ENCODE measurements at places on chromosomes 6 and 20. TPM values are rescaled to one million over a fixed set of nuclear protein-coding genes. Genes with fewer than 3 reads are reported as not detected.
A peak's percentile ranks its signal among the peaks of the same experiment; 100 is the strongest.

DNA sequence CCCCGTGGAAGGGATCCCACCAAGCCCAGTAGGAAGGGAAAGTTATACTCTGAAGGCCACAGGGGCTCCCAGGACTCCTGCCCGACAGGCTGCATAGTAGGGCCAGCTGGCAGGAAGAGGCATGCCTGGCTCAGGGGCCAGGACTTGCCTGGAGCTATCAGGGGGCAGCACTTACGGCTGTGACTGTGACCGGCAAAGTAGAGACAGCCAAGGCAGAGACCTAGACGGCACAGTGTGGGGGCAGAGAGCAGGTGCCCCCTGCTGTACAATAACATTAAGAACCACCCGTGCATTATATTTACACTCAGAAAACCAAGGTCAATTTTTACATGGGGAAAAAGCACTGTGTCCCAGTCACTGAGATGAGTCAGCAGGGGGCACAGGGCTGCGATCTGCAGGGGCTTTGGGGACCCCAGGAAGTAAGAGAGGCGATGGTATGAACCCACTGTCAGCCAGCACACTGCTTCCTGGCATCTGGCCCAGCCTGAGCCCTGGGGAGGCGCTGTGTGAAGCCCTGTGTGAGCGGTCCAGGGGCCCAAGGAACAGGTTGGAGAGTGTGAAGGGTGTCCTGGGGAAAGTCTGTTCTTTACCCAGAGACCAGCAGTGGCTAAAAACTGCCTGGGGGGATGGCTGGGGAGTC lies 9.9 kb downstream of the CCDC167 start:
- DNase-seq: no peak
- H3K4me3 ChIP-seq: no peak overlapping the region
- H3K4me1 ChIP-seq: peaks cover 37% of the 10 kb centered on the region
- H3K27me3 ChIP-seq: no peaks in the 10 kb centered on the region
- peak overlapping the region; percentile 84 for H3K27ac ChIP-seq
- peaks cover 12% of the 10 kb centered on the region for H3K36me3 ChIP-seq

- no peak overlapping the region for H3K4me3 ChIP-seq
- H3K27me3 ChIP-seq: peaks cover 9% of the 10 kb centered on the region
- H3K36me3 ChIP-seq: no peaks in the 10 kb centered on the region
- H3K4me1 ChIP-seq: no peaks in the 10 kb centered on the region
- no peak for DNase-seq
Measured at GRCh38 chr6:804771-805170, 111.8 kb upstream of the EXOC2 start.

DNA sequence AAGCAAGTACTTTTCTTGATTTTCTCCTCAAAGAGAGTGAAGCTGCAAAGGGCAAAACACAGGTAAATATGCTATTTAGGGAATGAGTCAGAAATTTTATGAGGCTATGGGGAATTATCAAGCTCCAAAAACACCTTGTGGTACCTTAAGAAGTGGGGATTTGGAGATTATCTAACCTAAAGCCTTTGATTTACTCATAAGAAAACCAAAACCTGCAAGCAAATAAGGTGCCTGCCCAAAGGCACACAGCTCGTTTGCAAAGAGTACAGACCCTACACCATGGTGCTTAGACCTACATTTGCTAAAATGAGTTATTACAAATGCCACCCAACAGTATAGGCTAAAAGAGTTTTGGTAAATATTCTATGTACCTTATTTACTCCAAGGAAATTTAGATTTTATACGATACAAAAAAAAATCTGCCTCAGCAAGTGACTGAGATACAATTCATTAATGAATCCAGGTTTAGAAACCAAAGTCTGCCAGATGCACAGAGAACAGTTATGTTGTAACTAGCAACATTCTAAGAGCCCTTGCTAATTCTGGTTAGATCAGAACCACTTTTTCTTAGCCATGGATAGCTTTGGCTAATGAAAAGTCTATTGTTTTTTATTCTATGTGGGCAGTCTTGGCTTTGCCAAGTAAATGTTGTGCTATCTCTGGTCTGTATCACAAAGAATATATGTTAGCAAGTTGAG lies 101.5 kb downstream of the KHDC1L start:
- H3K36me3 ChIP-seq: peaks cover 2% of the 10 kb centered on the region
- no peaks in the 10 kb centered on the region for H3K4me1 ChIP-seq
- no peak overlapping the region for H3K4me3 ChIP-seq
- H3K27me3 ChIP-seq: no peaks in the 10 kb centered on the region

GRCh38 chr6:148745926-148746325 lies 904 bp upstream of the UST start:
- H3K4me3 ChIP-seq: peak overlapping the region; percentile 88
- DNase-seq: no peak
- peaks cover 19% of the 10 kb centered on the region for H3K4me1 ChIP-seq
- no peaks in the 10 kb centered on the region for H3K36me3 ChIP-seq
- H3K27me3 ChIP-seq: peaks cover 70% of the 10 kb centered on the region

DNA sequence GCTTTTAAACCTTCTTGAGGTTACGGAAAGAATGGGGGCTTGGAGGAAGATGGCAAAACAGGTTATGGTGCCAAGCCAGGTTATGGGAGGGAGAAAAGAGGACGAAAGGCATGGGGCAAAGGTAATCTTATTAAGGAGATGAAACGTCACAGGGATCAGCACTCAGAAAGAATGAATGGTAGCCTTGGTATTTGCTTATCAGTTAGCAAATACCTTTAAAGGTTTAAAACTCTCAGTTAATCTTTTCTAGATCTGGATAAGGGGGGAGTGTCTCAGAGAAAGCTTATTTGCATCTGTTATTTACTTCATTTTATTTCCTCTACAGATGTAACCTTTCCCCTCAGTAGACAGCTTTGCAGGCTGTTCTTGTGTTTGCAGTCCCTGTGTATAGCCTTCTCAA lies 55.5 kb upstream of the EEF1E1 start:
- DNase-seq: no peak
- H3K4me3 ChIP-seq: no peak overlapping the region
- peaks cover 15% of the 10 kb centered on the region for H3K27me3 ChIP-seq
- no peak overlapping the region for H3K27ac ChIP-seq

DNA sequence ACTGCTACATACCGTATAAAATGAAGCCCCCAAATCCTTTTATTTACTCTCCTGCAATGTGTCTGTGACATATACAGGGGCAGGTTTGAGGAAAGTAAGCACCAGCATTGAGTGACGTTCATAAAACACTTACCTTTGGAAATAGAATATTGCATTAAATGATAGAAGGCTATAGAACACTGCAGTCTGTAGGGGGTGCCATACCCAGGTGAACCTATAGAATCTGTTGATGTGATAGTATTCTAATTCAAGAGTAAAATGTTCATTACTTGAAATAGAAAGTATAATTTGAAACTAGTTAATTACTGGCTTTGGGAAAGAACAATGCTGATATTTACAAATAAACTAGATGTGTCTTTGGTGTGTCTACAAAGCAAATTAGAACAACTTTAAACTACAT lies 47.0 kb upstream of the PRL start:
- H3K27me3 ChIP-seq: no peaks in the 10 kb centered on the region
- no peaks in the 10 kb centered on the region for H3K4me1 ChIP-seq
- no peak overlapping the region for H3K4me3 ChIP-seq
- H3K36me3 ChIP-seq: no peaks in the 10 kb centered on the region

- DNase-seq: no peak
- H3K4me1 ChIP-seq: peaks cover 4% of the 10 kb centered on the region
- H3K27ac ChIP-seq: no peak overlapping the region
- H3K4me3 ChIP-seq: no peak overlapping the region
- H3K36me3 ChIP-seq: no peaks in the 10 kb centered on the region
- no peaks in the 10 kb centered on the region for H3K27me3 ChIP-seq
Measured at GRCh38 chr20:32304131-32304746, 26.8 kb downstream of the KIF3B start.

GRCh38 chr6:87504441-87504840 lies 31.7 kb downstream of the SLC35A1 start:
- peaks cover 29% of the 10 kb centered on the region for H3K36me3 ChIP-seq
- no peak for DNase-seq
- no peak overlapping the region for H3K4me3 ChIP-seq
- no peak overlapping the region for H3K27ac ChIP-seq
- H3K4me1 ChIP-seq: peaks cover 10% of the 10 kb centered on the region

DNA sequence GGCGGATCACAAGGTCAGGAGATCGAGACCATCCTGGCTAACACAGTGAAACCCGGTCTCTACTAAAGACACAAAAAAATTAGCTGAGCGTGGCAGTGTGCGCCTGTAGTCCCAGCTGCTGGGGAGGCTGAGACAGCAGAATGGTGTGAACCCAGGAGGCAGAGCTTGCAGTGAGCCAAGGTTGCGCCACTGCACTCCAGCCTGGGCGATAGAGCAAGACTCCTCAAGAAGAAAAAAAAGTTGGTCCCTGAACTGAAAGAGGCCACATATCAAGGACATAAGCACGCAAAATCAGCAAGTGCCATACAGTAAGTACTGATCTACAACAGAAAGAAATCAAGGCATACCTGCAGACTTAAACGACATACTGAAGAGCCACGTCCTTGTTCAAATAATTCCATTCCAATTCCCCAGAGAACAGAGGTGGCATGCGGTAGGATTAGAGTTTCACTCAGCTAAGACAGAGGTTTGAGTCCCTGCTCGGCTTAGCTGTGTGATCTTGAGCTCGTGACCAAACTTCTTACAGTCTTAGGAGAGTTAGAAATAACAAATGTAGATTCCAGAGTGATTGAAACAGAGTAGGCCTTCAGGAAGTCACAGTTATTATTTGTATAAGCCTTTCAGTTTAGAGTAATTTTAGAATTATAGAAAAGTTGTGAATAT lies 29.2 kb downstream of the B4GALT5 start:
- H3K4me1 ChIP-seq: peaks cover 35% of the 10 kb centered on the region
- no peaks in the 10 kb centered on the region for H3K27me3 ChIP-seq
- H3K36me3 ChIP-seq: peaks cover 7% of the 10 kb centered on the region
- H3K4me3 ChIP-seq: no peak overlapping the region
- no peak overlapping the region for H3K27ac ChIP-seq

DNA sequence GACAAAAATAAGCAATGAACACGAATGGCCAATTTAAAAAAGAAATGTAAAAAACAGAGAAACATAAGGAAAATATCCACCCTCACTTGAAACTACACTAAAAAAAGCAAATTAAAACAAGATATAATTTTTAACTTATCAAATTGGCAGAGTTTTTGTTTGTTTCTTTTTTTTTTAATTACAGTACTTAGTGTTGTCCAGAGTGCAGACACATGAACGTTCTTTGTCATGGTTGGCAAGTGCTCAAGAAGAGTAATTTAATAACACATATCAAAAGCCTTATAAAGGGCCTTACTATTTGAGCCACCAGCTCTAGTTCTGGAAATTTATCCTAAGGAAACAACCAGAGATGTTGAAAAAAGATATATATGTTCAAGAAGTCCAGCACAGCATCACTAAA lies 142.3 kb downstream of the ATXN1 start:
- no peak for DNase-seq
- no peaks in the 10 kb centered on the region for H3K27me3 ChIP-seq
- peaks cover 4% of the 10 kb centered on the region for H3K36me3 ChIP-seq
- H3K4me1 ChIP-seq: peaks cover 41% of the 10 kb centered on the region
- no peak overlapping the region for H3K4me3 ChIP-seq

GRCh38 chr20:62358171-62359042 lies 8.7 kb downstream of the LAMA5 start:
- H3K27ac ChIP-seq: no peak overlapping the region
- H3K4me3 ChIP-seq: no peak overlapping the region
- no peaks in the 10 kb centered on the region for H3K36me3 ChIP-seq
- H3K27me3 ChIP-seq: no peaks in the 10 kb centered on the region

GRCh38 chr6:52403627-52404026 lies 16.5 kb upstream of the EFHC1 start:
- H3K36me3 ChIP-seq: peaks cover 30% of the 10 kb centered on the region
- no peaks in the 10 kb centered on the region for H3K27me3 ChIP-seq
- no peak overlapping the region for H3K4me3 ChIP-seq

DNA sequence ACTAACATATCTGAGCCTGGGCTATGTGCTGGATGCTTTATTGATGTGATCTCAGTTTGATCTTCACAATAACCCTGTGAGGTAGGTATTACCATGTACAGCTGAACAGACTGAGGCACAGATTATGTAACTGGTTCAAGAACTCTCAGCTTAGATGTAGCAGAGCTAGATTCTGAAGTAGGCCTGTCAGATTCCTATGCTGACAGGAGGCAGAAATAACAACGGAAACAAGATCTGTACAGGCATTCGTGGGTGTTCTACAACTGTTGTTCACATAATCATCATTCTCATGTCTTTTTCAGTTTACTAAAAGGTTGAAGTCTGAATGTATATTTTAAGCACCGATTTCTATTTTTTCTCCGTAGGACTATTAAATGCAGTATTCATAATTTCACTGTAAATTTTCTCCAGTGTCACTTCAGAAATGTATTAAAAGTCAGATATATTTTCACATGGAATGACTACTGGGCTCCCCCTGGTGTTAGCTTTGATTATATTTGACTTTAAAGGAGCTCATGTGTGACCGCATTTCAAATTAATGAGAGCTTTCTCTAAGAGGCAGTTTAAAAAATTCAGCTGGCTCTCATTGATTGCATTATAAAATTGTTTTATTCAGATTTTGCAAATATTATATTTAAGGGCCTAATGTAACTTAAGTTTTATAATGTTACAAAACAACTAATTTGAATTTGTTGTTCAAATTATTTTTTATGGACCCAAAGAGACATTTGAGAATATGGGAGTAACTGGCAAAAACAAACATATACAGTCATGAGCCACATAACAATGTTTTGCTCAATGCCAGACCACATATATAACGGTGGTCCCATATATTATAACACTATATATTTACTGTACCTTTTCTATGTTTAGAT lies 36.4 kb upstream of the SLC17A4 start:
- no peaks in the 10 kb centered on the region for H3K36me3 ChIP-seq
- H3K4me3 ChIP-seq: no peak overlapping the region
- no peak overlapping the region for H3K27ac ChIP-seq
- peaks cover 19% of the 10 kb centered on the region for H3K27me3 ChIP-seq
- DNase-seq: no peak

GRCh38 chr6:7672066-7673062 lies 53.5 kb upstream of the BMP6 start:
- H3K27ac ChIP-seq: no peak overlapping the region
- DNase-seq: no peak
- H3K36me3 ChIP-seq: no peaks in the 10 kb centered on the region
- H3K4me1 ChIP-seq: no peaks in the 10 kb centered on the region
- H3K4me3 ChIP-seq: no peak overlapping the region
- H3K27me3 ChIP-seq: peaks cover 7% of the 10 kb centered on the region

DNA sequence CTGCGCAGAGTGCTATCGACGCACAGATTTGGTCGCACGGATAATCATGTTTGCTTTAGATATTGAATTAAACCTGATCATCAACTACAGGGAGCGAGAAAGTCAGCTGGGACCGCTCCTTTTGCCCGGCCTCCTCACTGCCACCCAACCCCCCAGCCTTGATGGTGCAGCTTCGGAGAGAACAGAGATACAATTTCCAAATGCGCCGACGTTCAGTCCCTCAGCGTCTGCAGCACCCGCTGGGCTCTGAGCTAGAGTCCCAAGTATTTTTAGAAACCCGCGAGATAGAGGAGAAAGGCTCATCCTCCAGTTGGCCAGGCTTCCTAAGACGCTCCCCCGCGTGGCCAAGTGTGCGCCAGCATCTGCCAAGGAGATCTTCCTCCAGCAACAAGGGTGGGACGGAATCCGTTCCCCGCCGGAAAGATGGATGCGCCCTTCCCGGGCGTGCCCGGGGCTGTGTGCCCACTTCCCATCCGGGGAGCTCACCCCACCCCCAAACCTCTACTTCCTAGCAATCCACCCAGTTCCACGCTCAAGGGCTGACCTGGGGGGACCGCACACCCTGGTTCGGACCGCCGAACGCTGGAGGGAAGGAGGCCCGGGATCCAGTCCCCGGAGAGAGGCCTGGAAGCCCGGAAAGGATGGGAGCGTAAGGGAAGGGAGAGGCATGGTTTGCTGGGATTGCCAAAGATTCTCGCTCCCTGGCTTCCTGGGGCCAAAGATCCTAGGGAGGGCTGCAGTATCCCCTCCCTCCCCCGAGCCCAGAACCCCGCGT lies 4.1 kb downstream of the NKX2-2 start:
- no peak for DNase-seq
- peaks cover 68% of the 10 kb centered on the region for H3K27me3 ChIP-seq
- no peaks in the 10 kb centered on the region for H3K36me3 ChIP-seq
- H3K4me3 ChIP-seq: peak overlapping the region; percentile 69

The ZKSCAN3 gene
- 4.6 TPM for total RNA-seq

The EFCAB8 gene
- total RNA-seq: 1.0 TPM

The ZNF165 gene
- total RNA-seq: 0.84 TPM

The EMILIN3 gene
- total RNA-seq: not detected
